ENCODE measurements at places on chromosomes 3 and 15. TPM values are rescaled to one million over a fixed set of nuclear protein-coding genes. Genes with fewer than 3 reads are reported as not detected.

GRCh38 chr3:31890007-31890406 is 91.1 kb downstream of the OSBPL10 start:
- DNase-seq: no peak

DNA sequence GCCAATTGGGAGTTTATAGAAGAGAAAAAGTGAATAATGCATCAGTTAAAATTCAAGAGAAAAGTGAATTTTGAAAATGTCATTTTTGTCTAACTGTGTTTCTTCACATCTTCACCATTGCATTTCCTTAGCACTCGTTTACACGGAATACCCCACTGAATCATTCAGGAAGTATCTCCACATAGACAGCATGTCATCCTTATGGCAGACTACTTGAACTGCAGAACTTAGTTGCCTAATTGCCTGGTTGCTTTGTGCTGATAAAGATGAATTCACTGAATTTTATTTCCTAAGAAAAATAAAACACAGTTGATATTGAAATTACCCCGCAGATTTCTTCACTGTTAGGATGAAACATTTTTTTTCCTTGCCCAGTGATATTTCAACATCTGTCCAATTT is 627.1 kb downstream of the ROBO1 start:
- no peak for DNase-seq

- DNase-seq: no peak
These were observed 915.2 kb downstream of the NSUN3 start for GRCh38 chr3:94978084-94978483.

DNA sequence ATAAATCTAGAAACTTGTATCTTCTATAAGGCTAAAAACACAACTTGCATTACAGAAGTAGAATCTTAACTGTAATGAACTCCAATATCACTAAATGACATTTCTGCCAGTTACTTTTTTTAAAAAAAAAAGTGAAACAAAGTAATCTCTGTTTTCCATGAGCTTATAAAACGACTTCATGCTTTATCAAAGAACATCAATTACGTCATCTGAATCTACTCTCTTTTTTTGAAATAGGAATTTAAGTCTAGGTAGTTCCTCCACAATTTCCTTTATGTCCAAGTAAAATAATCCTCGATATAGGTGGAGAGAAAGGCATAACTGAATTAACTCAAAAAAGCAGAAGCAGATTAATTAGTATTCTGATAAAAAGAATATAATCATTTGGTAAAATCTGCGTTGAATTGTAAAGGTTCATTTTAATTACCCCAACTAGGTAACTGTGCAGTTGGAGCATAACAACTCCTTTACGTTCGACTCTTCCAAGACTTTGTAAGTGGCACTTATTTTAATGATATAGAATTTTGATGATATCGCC is 1.4 kb downstream of the UACA start:
- DNase-seq: no peak

DNA sequence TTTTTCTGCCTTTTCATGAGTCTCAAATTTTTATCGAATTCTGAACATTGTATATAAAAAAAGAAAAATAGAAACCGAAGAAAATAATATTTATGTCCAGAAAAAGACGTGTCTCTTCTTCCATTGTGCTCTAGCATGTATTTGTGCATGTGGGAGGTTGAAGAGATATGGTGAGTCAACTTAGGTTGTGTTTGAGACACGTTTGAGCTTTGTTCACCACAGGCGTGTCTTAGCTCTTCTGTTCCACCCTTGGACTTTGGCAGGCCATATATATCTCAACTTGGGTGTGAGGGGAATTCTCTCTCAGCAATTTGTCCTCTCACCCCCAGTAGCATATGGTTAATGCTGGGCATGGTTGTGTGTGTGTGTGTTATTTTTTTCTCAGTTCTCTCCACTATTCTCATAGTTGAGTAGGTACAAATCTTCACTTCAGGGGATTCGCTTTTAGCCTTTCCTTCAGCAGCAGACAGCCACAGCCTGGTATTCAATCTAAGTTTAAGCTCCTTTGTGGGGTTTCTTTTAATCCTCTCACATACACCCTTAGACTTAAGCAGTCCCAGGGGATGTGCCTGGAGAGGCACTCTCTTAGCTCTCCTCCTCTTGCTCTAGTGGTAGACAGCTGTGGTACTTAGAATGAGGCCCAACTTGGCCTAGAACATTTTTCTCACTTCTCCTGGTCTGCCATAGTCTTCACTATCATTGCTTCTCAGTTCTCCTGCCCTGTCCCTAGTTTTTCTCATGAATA is 286.5 kb upstream of the RBMS3 start:
- DNase-seq: no peak

AMT gene
- 0.70 TPM for polyA plus RNA-seq

CLDN16 gene
- 0.21 TPM for polyA plus RNA-seq

RNF7 gene
- 147 TPM for polyA plus RNA-seq

Measured in A549 (cell line).